ENCODE measurements at places on chromosomes 7 and 10.

DNA sequence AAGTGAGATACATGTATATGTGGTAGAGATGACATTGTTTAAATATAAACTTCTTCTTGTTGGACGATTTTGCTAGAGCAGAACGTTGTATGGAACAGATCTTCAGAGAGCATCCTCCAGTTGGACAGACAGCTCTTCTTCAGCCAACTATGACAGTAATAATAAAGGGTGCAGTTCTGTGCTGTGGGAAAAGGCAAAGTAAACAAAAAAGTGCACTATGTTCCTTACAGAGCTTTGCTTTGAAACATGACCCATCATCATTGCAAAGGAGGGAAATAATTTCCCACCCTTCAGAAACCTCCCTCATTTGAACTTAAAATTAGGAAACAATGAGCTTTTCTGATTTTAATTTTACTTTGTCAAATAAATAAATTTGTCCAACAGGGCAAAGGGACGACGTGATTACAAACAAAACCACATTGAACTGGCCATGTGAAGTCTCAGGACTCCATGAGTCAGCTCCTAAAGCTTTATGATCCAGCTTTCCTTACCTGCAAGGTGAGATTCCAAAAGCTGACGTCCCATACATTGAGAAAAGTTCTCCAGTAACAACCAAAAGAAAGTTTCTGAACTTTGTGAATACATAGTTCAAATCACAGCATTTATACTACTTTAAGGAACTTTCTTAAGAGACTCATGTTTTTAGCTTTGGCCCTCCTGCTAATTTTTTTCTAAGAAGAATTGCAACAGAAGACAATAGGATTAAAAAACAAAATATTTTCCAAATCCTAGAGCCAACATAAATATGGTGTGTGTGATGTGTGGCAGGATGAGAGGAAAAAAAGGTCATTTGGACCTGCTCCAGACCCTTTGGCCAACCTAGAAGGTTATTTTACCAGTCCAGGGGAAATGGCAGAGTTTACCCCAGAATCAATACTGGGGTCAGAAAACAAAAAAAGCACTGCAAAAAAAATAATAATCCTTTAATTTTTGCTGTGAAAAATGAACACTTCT, 565.4 kb upstream of the NRP1 start:
- DNase-seq = no peak

- DNase-seq = no peak
Measured at GRCh38 chr10:51653025-51653424, 46.4 kb downstream of the CSTF2T start.

GRCh38 chr10:31864834-31865518, 63.7 kb downstream of the ARHGAP12 start:
- no peak for DNase-seq

- no peak for DNase-seq
Measured at GRCh38 chr7:40822861-40823260, 688.1 kb downstream of the SUGCT start.

- DNase-seq = no peak
Measured at GRCh38 chr10:11335167-11335652, 276.2 kb downstream of the USP6NL start.

GRCh38 chr10:78714225-78714624, 354.5 kb upstream of the ZMIZ1 start:
- no peak for DNase-seq
